ENCODE measurements at places on chromosomes 2 and 18.

DNA sequence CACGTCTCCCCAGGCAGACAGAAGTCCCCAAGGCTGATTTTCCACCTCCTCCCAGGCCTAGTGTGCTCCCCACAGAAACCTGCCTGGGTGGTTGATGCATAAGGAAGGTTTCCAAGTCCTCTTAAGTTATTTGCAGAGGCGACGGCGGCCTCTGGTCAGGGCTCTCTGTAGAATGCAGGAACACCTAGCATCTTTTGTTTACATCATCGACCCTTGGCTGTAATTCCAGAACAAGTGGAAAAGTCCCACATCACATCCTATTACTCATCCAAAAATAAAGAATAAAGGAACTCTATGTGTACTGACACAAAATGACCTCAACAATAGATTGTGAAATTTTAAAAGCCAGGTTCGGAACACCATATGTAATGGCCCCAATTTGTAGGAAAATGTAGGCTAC, 211.1 kb downstream of the ALPK2 start:
- DNase-seq = no peak

DNA sequence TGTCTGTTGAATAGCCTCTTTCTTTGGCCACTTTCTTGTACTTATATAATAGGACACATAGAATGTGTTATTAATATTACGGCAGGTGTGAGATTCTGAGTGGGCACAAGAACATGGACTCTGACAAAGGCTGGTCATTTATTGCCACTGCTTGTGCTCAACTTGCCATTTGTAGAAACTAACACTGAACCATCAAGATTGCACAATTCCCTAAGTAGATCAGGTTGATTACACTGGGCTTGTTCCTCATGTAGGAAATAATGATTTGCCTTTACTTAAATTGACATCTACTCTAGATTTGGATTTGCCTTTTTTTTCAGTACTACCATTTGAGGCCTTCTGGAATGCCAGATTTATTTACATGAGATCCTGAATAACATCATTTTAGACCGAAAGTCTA, 342.7 kb upstream of the CWC22 start:
- DNase-seq = no peak

GRCh38 chr18:55243857-55244256, 284.6 kb upstream of the CCDC68 start:
- DNase-seq = no peak

- no peak for DNase-seq
These were observed 70.3 kb downstream of the CHST9 start for GRCh38 chr18:27114842-27115241.

DNA sequence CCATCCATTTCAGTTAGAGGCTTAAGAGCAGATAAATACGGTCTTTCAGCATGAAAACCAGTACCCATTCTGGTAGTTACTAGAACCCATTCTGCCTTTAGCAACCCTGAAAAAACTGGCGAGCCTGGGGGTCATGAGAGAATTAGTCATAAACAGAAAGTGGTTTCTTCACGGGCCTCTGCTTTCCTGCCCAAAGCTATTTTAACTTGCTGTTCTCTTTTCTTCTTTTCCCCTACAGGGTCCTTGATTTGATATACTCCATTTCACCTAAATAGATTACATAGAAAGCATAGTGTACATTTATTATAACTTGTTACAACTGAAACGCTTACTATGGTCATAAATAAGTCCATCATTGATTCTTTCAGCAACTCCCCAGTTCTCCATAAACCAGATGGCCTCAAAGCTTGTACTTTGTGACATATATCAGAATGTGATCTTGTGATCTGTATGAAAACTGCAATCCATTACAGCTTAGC, 48.3 kb downstream of the WDFY1 start:
- no peak for DNase-seq

GRCh38 chr2:196253116-196253480, 81.7 kb upstream of the STK17B start:
- DNase-seq = no peak

DNA sequence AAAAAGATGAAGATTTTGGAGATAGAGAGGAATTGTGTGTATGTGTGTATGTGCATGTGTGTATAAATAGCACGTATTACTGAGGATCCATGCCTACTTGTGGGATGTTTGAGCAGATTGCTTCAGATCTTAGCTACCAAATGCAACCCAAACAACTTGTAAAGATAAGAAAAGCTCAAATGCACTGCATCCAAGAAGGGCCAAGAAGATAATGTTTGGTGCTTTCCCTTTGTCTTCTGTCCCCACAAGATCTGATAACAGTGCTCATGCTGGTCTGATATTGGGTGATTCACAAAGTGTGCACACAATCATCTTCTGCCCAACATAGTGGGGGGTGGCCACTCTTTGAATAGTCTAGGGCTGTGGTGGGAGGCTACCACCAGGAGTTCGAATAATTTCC, 284.8 kb upstream of the CYRIA start:
- DNase-seq = no peak

GRCh38 chr2:57809230-57809629, 237.4 kb upstream of the VRK2 start:
- DNase-seq = no peak

GRCh38 chr2:9228781-9229469, 22.3 kb downstream of the ASAP2 start:
- DNase-seq = no peak

- no peak for DNase-seq
These were observed 738.4 kb downstream of the RNF144A start for GRCh38 chr2:7655629-7656028.

All from stimulated activated CD4-positive, alpha-beta T cell treated with anti-CD3 and anti-CD28 coated beads, Interleukin-2, amount 100 ng/mL, for 4 hours (primary cell).